ENCODE measurements at places on chromosomes 3 and 15.

DNA sequence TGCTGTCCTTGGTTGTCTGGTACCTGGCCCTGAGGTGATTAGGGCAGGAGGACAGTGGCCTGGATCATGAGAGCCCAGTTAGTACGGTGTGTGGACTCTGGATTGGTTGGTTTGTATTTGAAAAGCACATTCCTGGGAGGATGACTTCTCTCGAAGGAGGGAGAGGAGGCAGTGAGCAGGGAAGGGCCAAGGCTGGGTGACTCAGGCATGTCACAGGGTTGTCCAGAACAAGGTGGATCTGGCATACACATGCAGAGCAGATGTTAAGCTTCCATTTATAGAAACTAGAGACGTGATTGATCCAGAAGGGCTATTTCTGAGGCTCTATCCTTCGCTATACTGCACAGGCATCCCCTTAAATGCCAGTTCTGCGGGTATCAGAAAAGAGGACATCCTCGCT is 34.4 kb downstream of the FAM240A start:
- no peak overlapping the region for H3K27ac ChIP-seq
- no peak for DNase-seq
- no peaks in the 10 kb centered on the region for H3K36me3 ChIP-seq
- H3K4me1 ChIP-seq = no peaks in the 10 kb centered on the region

DNA sequence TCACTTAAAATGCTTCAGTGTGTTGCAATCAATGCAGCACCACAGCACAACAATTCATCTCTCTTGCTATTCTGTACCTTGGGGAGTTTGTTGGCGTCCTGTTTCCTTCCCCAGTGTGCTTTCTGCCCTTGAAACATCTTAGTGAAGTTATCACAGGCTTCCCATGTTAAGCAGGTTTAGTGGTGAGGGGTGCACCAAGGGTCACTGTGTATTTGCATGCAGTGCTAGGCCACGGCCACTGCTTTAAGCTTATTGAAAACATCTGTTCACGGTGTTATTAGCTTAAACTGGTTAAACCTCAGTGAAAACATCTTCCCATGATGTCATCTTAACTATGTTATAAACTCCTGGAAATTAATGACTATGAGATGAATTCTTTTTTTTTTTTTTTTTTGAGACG is 217.3 kb upstream of the GOLIM4 start:
- DNase-seq = no peak
- no peaks in the 10 kb centered on the region for H3K36me3 ChIP-seq
- H3K4me1 ChIP-seq = no peaks in the 10 kb centered on the region

DNA sequence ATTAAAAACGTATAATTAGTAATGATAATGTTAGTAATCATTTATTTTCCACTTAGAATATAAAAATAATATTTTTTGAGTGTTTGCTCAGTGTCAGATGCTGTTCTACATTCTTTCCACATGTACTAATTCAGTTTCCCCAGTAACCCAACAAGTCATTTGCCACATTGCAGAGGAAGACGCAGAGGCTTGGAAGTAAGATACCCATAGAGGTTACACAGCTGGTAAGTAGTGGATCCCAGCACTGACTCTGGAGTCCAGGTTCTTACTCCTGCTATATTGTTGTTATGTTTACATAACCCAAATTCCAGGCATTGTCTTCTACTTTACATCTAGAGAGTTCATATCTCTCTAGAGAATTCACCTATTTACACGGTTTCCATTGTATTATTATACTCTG is 48.2 kb upstream of the MYO5C start:
- H3K36me3 ChIP-seq = peaks cover 9% of the 10 kb centered on the region
- no peak overlapping the region for H3K4me3 ChIP-seq
- no peak for DNase-seq
- H3K27ac ChIP-seq = no peak overlapping the region
- H3K27me3 ChIP-seq = no peaks in the 10 kb centered on the region

GRCh38 chr3:54309601-54310000 is 187.2 kb downstream of the CACNA2D3 start:
- no peaks in the 10 kb centered on the region for H3K27me3 ChIP-seq
- no peak for DNase-seq
- no peaks in the 10 kb centered on the region for H3K4me1 ChIP-seq
- H3K4me3 ChIP-seq = no peak overlapping the region
- H3K27ac ChIP-seq = no peak overlapping the region

DNA sequence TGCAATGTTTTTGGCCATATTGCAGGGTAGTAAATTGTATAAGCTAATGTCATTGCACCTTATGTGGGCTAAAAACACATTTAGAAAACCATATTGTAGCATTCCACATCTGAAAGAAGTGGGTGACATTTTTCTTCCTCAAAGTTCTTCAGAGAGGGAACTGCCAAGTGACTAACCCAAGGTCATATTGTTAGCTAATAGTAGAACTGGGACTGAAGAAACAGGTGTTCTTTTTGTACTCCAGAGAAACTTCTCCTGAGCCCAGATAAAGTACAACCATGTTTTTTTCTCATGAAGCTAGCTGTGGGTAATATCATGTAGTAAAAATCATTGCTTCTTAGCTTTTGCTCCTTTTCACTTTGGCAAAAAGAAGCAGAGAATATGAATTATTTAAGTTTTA is 333.0 kb downstream of the NSUN3 start:
- no peaks in the 10 kb centered on the region for H3K27me3 ChIP-seq
- no peaks in the 10 kb centered on the region for H3K36me3 ChIP-seq
- H3K4me1 ChIP-seq = no peaks in the 10 kb centered on the region
- no peak for DNase-seq
- no peak overlapping the region for H3K27ac ChIP-seq
- H3K4me3 ChIP-seq = no peak overlapping the region

DNA sequence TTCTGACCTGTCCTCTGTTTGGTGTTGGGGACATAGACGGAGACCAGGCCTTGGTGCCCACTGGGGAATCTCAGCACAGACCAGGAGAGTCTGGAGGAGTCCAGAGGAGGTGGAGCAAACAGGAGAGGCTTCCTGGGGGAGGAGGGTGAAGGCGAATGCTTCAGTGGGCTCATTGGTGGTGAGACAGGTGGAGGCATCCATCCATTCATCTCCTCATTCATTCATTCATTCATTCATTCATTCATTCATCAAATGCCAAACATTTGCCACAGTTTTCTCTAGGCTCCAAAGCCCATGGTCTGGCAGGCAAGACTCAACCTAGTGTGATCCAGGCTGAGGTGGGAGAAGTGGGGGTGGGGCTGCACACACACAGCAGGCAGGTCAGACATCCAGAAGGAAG is 7.9 kb upstream of the LINGO1 start:
- peaks cover 25% of the 10 kb centered on the region for H3K27me3 ChIP-seq
- H3K4me1 ChIP-seq = peaks cover 1% of the 10 kb centered on the region
- H3K36me3 ChIP-seq = no peaks in the 10 kb centered on the region
- no peak overlapping the region for H3K27ac ChIP-seq

DNA sequence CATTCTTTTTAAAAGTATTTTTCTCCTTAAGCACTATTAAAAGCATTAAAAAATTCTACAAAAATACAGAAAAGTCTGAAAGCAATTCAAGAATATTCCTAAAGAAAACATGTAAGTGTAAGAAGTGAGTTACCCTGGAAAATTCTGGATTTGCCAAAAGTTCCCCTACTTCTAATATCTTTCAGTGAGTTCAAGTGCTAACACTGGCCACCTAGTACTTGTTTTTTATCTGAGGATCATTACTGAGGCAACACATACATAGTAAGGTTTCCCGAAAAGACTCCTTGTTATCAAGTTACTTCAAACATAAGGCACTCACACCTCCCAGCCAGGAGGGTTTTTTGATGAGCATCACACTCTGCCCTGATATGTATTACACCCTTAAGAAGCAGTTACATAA is 158.4 kb downstream of the TIGIT start:
- H3K27me3 ChIP-seq = no peaks in the 10 kb centered on the region
- no peak for DNase-seq
- H3K36me3 ChIP-seq = no peaks in the 10 kb centered on the region
- peak overlapping the region; percentile 29 for H3K4me3 ChIP-seq
- H3K4me1 ChIP-seq = peaks cover 21% of the 10 kb centered on the region

- no peaks in the 10 kb centered on the region for H3K36me3 ChIP-seq
- no peak overlapping the region for H3K27ac ChIP-seq
- no peak for DNase-seq
- no peak overlapping the region for H3K4me3 ChIP-seq
- peaks cover 5% of the 10 kb centered on the region for H3K4me1 ChIP-seq
These were observed 23.3 kb upstream of the PSMD6 start for GRCh38 chr3:64046592-64046991.

DNA sequence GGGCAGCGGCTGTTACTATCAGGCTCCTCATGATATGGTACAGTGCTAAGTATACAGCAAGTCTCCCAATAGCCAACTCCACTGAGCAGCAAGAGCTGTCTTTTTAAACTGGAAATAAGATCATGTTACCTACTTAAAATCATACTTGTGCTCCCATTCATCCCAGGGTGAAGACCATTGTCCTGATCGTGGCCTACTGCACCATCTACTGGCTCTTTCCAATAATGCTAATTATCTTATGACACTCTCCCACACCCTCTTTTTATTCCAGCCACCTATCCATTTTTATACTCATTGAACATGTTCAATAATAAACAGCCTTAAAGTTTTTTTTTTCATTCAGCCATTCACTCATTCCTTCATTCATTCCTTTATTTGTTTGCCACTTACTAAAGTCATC is 117.7 kb downstream of the GBE1 start:
- no peaks in the 10 kb centered on the region for H3K4me1 ChIP-seq
- H3K27me3 ChIP-seq = no peaks in the 10 kb centered on the region
- H3K36me3 ChIP-seq = no peaks in the 10 kb centered on the region
- DNase-seq = no peak
- H3K27ac ChIP-seq = no peak overlapping the region

DNA sequence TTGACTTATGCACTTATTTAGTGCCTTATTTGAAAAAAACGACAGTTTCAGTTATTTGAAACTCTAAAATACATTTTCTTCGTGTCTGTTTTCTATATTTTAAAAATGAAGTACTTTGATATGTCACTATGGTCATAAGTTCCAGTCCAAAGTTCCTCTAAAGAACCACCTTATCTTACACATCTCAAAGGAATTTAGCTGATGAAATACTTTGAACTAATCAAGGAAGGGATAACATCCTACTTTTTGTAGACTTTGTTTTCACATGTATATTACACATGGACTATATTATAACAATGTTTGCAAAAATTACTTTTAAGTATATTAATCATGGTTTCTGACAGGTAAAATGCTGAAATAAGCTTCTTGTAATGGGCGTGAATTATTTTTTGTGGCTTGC is 265.8 kb upstream of the ZNF717 start:
- H3K4me3 ChIP-seq = no peak overlapping the region
- no peak for DNase-seq
- no peaks in the 10 kb centered on the region for H3K27me3 ChIP-seq
- no peaks in the 10 kb centered on the region for H3K4me1 ChIP-seq
- H3K27ac ChIP-seq = no peak overlapping the region

DNA sequence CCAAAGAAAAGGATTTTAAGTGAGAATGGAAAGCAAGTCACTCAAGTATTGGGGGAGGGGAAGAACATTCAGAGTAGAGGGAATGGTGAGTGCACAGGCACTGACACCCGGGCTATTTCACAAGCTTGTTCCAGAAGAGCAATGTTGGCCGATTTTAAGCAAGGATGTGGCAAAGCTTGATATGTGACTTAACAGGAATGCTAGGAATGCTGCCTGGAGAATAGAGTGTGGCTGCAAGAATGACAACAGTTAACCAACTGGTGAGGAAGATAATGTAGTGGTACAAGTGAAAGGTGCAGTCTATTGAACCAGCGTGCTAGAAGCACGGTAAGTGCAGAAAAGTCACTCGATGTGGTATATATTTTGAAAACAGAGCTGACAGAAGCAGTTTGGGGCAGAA is 6.2 kb upstream of the CCDC80 start:
- no peak overlapping the region for H3K4me3 ChIP-seq
- no peak overlapping the region for H3K27ac ChIP-seq
- peaks cover 12% of the 10 kb centered on the region for H3K27me3 ChIP-seq
- H3K4me1 ChIP-seq = peaks cover 9% of the 10 kb centered on the region
- H3K36me3 ChIP-seq = no peaks in the 10 kb centered on the region

- H3K27me3 ChIP-seq = no peaks in the 10 kb centered on the region
- no peak overlapping the region for H3K4me3 ChIP-seq
- H3K36me3 ChIP-seq = peaks cover 31% of the 10 kb centered on the region
These were observed 121.5 kb upstream of the LRRFIP2 start for GRCh38 chr3:37295925-37296324.

DNA sequence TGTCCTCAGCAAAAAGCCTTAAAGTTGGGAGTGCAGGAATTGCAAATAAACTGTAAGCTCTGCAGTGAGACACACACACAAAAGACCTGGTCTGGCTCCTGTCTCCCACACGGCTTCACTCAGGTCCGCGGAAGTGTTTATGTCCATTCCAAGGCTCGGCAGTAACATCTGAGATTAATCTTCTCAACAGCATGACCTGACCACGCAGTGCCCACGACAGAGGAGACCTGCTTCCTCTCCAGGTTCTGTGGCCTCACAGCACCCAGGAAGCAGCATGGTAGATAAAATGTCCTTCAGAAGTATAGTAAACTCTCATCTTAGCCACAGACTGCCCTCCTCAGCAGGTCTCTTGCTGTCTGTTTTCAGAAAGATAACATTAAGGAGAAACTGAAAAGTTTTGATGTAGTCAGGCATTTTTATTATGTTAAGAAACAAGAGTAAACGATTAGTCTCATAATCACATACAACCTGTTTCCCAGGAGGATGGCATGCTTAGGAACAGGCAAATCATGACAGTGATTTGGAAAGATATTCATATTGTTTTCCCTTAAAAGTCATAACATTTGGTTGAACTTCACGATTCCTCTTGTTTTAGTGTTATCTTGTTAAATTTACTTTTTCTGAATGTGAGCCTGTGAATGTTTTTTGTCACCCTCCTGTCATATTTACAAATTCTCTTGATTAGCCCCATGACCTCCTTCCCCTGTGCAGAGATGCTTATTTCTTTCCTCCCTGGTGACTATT is 34.6 kb downstream of the CD200R1L start:
- H3K4me3 ChIP-seq = no peak overlapping the region
- H3K27me3 ChIP-seq = no peaks in the 10 kb centered on the region
- peak overlapping the region; percentile 73 for H3K27ac ChIP-seq
- H3K36me3 ChIP-seq = no peaks in the 10 kb centered on the region
- DNase-seq = no peak

DNA sequence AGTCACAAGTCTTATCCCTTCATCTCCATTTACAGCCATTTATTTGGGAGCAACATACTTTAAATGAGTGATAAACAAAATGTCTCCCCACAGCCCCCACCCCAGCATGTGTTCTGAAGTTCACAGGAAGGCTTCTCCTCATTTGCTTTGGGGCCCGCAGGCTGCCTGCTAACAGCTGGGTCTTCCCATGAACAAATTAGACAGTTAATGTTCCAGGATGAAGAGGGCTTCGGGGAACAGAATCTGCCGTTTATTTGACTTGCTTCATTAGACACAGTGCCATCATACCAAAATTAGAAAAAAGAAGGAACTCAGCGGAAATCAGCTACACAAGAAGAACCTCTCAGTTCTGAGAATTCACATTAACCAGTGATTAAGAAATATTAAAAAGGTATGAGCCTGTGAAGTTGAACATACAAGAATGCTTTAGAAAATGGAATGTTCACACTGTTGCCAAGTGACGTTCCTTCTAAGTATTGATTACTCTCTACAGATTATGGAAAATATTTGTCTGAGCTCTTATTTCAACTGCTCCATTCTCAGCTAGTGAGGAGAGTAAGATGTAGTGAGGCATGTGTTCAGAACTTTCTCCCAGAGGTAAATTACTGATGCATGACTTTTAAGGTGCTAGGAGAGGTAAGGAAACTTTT is 107.5 kb upstream of the THBS1 start:
- H3K36me3 ChIP-seq = no peaks in the 10 kb centered on the region
- no peak overlapping the region for H3K4me3 ChIP-seq
- no peak overlapping the region for H3K27ac ChIP-seq
- no peaks in the 10 kb centered on the region for H3K4me1 ChIP-seq
- no peaks in the 10 kb centered on the region for H3K27me3 ChIP-seq
- no peak for DNase-seq

- peak overlapping the region; percentile 63 for H3K27ac ChIP-seq
- H3K4me3 ChIP-seq = no peak overlapping the region
- H3K4me1 ChIP-seq = peaks cover 11% of the 10 kb centered on the region
- DNase-seq = no peak
- peaks cover 67% of the 10 kb centered on the region for H3K27me3 ChIP-seq
- H3K36me3 ChIP-seq = no peaks in the 10 kb centered on the region
These were observed 64.7 kb upstream of the EPHB3 start for GRCh38 chr3:184496933-184497332.

Data from naive B cell (primary cell).